Vagina (tissue), 2 donors: ENCODE measurements at places on chromosomes 7 and 10. TPM values are rescaled to one million over a fixed set of nuclear protein-coding genes. Genes with fewer than 3 reads are reported as not detected.

Gene NPFFR1
- not detected for total RNA-seq

Gene LRRC18
- not detected for total RNA-seq

Gene GTF2IRD1
- 33.6 TPM for total RNA-seq

Gene HYAL4
- total RNA-seq, result 0.49 TPM

Gene RBM20
- total RNA-seq, result 5.2 TPM

Gene OAT
- total RNA-seq, result 83.2 TPM

Gene KIAA1549
- 2.9 TPM for total RNA-seq

Gene OGDHL
- 3.4 TPM for total RNA-seq

Gene VPS26A
- total RNA-seq, result 33.6 TPM

Gene BEND7
- total RNA-seq, result 16.2 TPM
